ENCODE measurements at places on chromosomes 16 and 17.

GRCh38 chr16:58110571-58111301, 18.4 kb downstream of the CFAP20 start:
- no peak for DNase-seq

DNA sequence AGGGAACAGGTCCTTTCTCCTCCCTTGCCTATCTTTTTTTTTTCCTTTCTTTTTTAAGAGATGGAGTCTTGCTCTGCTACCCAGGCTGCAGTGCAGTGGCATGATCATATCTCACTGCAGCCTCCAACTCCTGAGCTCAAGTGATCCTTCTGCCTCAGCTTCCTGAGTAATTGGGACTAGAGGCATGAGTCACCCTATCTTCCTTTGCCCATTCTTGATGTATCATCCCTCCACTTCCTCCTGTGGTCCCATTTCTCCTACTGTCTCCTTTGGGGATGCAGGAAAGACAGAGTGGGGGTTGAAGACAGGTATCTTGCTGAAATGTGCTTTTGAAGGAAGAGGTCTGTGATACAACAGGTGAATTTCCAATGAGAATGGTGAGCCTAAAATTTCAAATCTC, 5.5 kb downstream of the MYO19 start:
- no peak for DNase-seq

GRCh38 chr17:69175625-69176456, 34.1 kb upstream of the ABCA6 start:
- no peak for DNase-seq

GRCh38 chr16:23934610-23935236, 98.9 kb downstream of the PRKCB start:
- DNase-seq = no peak

DNA sequence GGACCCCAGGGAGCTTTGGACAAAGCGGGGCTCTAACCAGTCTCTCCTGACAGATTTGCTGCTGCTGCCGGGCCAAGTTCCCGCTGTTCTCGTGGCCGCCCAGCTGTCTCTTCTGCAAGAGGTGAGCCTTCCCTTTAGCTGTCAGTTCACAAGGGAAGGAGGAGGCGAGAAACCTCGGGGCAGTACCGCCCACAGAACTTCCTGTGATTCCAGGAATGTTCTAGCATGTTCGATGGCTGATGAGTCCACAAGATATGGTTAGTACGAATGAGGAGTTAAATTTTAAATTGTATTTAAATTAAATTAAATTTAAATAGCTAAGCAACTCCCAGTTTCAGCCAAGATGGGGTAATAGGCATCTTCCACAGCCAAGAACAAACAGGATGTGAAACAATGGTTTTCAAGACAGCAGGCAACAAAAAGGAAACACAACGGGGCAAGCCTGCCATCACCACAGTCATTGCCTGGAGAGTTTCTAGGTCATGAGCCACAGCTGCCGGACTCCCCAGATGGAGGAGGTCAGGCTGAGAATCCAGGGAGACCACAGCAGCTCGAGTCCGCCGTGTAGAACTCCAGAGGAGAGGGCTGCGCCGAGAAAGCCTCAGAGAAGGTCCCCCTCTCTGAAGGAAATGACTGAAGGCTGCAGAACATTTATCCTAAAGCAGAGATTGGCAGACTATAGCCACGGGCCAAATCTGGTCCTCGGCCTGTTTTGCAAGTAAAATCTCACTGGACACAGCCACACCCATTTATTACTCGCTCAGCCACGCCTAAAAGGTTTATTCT, 9.5 kb upstream of the TCF25 start:
- no peak for DNase-seq

- no peak for DNase-seq
These were observed at the start of gene CCL5 for GRCh38 chr17:35879773-35880654. CCL5 (minus strand) TSS chr17:35880360.

GRCh38 chr17:80187515-80187941, 17.7 kb downstream of the CARD14 start:
- DNase-seq = no peak

DNA sequence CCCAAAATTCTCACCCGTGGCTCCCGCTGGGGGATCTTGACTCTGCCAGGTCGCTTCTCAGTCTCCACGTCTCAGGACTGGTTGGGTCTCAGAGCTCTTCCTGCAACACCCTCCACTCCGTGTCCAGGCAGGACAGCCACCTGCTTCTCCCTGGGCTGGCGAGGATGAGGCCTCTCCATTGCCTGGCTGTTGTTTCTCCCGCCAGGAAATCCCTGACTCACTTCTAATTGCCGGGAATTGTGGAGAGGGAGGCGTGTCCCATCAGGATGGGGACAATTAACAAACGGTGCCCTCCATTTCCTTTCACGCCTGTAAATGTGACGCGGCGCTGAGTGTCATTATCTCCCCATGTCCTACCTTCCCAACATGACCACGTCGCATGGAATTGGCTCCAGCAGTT, 204.5 kb downstream of the RBFOX3 start:
- DNase-seq = no peak

DNA sequence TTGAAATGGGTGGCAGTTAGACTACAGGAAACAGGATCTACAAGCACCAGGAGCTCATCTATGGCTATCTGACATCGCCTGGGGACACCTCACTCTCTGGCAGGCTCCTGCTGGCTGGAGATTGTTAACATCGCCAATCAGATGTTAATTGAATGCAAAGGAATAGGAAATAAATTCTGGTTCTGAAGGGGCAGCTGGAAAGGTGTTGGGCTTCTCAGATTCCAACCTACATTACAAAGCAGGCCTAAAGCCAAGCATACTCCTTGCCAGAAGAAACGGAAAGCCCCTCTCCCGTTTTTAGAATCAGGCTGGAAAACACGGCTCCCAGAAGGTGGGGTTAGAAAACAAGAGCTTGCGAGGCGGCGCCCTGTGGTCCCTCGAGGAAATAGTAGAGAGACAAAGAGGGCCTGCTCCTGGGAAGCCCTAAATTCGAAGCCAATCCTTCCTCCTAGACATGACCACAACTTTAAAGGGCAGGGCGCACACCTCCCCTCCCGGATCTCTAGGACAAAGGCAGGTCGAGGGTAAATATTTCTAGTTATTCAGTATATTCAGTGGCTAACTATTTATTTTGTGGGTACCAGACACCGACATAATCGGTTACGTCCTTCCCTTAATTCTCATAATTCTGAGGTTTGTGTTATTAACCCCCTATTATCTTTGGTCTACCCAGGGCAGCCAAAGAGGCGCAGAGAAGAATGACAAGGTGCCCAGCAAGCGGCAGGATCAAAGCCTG, 763 bp upstream of the TOM1L1 start:
- DNase-seq = no peak

- DNase-seq = no peak
These were observed 18.1 kb downstream of the USP36 start for GRCh38 chr17:78822552-78822951.

GRCh38 chr17:81968850-81969812, 8.1 kb upstream of the NOTUM start:
- no peak for DNase-seq

DNA sequence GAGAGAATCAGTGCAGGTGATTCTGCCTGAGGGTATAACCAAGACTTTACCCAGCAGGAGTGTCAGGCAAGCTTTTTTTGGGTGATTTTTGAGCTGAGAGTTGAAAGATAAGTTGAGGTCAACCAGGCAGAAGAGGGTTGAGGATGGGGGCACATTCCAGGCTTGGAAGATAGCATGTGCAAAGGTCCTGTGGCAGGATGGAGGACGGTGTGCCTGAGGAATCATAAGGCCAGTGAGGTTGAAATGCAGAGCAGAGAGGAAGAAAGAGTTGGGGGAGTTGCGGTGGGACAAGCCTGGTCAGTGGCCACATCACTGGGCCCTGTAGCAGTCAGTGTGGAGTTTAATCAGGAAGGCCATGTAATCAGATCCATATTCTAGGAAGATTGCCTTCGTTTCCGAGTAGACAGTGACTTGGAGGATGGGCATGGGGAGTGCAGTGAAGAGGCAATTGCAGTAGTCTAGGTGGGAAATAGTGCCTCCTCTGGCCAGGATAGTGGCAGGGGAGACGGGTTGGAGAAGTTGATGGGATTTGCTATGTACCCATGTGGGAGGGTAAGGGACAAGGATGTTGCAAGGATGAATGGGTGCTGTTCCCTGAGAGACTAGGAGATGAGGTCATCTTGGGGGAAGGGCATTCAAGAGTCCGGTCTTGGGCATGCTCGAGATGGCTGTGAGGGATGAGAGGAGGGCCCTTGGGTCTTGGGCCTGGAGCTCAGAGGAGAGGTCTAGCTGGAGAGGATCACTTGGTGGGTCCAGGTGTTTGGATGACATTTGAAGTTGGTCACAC, 3.9 kb downstream of the PLEKHG4 start:
- DNase-seq = no peak

DNA sequence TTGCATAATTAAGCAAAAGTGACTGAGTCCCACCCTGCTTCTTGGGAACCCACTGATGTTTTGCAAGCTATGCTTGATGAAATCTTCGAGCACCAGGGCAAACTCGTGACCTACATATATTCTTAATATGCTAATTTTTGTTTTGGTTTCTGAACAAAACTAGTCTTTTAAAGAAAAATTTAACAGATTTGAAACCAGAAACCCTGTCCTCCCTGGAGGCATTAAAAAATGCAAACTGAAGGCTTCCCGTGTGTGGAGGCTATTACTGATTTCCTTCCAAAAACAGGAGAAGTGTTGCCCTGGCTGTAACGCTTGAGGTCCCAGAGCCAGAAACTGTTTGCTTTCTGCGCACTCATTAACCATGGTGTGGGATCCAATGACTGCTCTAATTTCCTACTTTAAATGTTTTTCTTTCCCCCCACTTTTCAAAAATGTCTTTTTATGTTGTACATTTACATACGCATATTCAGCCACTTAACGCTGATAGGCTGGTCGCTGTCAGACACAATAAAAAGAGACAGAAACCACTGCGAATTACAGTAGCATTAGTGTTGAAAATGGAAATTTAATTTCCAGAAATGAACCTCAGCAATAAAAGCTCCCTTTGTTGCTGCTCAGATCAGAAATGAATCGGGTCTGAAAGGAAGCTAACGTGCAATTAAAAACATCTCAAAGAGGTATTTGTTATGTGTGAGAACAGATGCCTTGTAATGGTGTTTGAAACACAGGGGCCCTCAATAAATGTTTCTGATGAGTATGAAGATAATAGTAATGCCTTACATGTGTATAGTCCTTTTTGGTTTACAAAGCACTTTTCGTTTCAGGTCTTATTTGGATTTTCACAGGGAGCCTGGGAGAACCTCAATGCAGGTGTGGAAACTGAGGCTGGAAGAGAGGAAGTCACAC, 39.9 kb upstream of the IRX6 start:
- DNase-seq = no peak

- no peak for DNase-seq
These were observed 73.4 kb upstream of the BRD7 start for GRCh38 chr16:50442221-50442620.

DNA sequence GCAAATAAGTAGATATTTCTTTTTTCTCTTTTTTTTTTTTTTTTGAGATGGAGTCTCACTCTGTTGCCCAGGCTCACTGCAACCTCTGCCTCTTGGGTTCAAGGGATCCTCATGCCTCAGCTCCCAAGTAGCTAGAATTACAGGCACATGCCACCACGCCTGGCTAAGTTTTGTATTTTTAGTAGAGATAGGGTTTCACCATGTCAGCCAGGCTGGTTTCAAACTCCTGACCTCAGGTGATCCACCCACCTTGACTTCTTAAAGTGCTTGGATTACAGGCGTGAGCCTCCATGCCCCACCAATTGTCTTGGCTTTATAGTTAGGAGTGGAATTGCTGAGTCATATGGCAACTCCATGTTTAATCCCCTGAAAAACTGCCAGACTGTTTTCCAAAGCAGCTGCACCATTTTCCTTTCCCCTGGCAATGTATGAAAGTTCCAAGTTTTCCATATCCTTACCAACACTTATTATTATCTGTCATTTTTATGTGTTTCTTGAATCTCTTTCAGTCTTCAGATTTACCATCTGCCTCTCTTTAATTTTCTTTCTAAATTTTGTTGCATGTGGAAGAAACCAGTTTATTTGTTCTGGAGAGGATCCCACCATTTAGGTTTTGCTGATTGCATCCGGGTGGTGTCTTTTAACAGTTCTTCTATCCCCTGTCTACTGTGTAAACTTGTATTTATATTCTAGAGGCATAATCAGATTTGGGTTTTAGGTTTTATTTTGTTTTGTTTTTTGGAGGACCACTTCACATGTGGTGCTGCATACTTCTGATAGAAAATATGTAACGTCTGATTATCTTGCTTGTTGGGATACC, 9.9 kb upstream of the CES3 start:
- DNase-seq = no peak

DNA sequence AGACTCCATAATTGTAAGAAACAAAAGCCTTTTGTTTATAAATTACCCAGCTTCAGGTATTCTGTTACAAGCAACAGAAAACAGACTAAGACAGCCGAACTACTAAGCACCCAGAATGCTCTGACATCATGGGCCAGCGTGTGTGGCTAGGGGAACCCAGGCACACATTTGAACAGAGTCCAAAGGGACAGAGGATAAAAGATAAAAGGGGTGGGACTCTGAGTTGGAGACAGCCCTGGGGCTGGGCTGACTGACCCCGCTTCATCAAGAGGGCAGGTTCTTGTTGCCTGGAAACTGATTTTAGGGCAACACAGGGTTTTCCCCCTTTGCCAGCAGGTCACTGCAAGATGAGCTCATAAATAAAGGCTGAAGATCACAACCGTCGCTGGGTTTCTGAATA, 30.5 kb upstream of the ZNF287 start:
- DNase-seq = no peak

DNA sequence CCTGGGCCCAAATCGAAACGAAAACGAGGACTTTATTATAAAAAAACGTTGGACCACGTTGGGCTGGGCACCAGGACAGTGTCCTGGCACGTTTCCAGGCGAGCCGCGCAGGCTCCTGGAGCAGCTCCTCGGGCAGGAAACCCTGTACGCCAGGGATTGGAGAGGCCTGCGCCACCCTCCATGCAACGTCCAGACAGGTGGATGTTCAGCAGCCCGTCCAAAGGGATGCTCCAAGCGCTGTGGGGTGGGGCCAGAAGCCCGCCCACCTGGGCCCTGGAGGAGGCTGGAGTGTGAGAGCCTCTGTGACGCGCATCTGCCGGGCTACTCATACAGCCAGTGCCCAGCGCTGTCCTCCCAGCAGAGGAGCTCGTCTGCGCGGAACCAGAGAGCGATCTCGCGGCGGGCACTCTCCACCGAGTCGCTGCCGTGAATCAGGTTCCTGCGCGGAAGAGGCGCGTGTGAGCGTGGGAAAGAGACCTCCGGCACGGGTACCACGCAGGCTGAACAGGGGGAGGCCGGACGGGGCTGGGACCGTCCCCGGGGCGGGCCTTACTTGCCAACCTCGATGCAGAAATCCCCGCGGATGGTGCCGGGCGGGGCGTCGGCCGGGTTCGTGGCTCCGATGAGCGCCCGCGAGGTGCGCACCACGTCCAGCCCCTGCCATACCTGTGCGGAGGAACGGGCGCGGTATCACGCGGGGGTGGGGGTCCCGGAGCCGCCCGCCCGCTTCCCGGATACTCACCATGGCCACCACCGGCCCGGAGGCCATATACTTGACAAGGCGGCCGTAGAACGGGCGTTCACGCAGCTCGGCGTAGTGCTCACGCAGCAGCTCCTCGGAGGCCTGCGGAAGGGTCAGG, 785 bp downstream of the NME3 start:
- DNase-seq = no peak

DNA sequence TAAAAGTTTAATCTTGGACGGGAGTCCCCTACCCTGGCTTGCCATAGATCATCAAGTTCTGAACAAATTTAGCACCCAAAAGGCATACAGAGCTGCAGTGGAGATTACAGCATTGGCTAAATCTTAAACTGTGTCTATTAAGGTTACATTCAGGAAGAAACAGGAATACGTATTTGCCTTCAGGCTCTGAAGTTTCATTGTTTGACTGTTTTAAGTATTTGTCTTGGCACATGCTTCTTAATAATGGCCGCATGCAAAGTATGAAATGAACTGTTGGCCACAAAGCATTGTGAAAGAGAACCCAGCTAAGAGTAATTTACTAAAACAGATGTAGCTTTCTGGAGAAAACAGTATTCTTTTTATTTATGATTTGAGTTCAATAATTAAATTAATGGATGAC, 63.9 kb upstream of the CNEP1R1 start:
- DNase-seq = no peak

Data from activated naive CD4-positive, alpha-beta T cell (primary cell).